ENCODE measurements at places on chromosomes 2 and 18. TPM values are rescaled to one million over a fixed set of nuclear protein-coding genes. Genes with fewer than 3 reads are reported as not detected.

DNA sequence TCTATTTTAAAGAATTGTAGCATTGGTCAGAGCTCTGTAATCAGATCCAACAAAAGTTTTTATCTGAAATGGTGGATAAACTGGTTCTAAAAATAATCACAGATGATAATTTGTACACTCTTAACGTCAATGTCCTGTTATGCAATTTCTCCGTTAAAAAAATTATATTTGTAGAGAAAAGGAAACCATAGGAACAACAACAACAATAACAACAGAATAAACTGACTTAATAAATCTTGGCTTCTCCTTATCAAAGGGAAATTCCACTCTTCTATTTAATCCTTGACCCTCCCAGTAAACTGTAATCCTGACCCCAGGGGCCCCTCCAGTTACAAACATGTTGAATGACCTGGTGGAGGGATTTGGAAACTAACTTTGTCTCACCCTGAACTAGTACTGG lies 78.6 kb upstream of the ZFP36L2 start:
- peak; percentile 58 for DNase-seq

DNA sequence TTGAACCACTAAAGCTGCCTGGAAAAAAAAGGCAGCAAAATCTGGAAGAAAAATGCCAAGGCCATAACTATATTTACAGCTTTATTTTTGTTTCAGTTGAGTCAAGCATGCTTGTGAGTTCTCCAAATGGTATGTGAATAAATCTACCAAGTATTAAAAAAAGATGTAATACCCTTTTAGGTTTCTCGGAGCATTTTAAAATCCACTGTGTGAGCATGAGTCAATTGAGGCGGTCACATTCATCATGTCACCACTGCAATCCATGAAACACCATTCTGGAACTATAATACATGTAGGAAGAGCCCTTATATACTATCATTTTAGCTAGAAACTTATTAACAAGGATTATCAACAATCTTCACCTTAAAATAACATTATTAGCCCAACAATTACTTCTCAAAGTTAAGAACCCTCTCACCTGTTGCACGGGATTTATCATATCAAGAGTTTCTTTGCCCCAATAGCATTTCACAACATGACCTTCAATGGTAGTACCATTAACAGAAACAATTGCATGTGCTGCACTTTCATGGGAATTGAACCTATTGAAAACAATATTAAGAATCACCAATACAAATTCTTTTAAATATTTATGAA lies 24.2 kb upstream of the C2orf42 start:
- no peak for DNase-seq

GRCh38 chr2:212626371-212626918 lies 87.8 kb upstream of the ERBB4 start:
- DNase-seq = no peak

GRCh38 chr2:224841910-224842309 lies 125.7 kb upstream of the CCDC195 start:
- DNase-seq = no peak

- peak; percentile 94 for DNase-seq
Measured at GRCh38 chr2:69309351-69310110, 77.5 kb downstream of the GFPT1 start.

DNA sequence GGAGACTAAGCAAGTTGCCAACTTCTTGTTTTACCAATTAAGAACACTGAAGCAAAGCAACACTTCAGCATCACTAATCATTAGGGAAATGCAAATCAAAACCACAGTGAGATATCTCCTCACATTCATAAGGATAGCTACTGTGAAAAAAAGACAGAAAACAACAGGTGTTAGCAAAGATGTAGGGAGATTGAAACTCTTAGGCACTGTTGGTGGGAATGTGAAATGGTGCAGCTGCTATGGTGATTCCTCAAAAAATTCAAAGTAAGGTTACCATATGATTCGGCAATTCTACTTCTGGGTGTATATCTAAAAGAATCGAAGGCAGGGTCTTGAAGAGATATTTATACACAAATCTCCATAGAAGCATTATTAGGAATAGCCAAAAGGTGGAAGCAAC lies 8.6 kb upstream of the PRKD3 start:
- DNase-seq = no peak

DNA sequence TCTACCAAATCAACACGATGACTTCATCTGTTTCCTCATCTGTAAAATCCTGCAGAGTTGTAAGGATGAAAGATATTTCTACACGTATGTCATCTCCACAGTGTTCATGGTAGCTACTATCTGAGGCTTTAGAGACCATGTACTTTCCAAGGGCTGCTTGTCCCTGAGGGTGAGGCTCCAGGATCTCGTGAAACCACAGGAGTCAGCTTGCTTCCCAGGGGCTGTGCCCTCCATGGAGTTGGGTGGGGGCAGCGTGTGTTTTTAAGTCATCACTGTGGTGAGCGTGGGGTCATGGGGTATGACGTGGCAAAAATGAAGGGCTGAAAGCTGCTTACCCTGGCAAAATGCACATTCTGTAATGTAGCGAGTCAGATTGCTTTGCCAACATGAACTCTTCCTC lies 81.6 kb downstream of the ASAP2 start:
- DNase-seq = no peak

GRCh38 chr2:230872151-230872967 lies 7.6 kb downstream of the ITM2C start:
- DNase-seq = no peak

DNA sequence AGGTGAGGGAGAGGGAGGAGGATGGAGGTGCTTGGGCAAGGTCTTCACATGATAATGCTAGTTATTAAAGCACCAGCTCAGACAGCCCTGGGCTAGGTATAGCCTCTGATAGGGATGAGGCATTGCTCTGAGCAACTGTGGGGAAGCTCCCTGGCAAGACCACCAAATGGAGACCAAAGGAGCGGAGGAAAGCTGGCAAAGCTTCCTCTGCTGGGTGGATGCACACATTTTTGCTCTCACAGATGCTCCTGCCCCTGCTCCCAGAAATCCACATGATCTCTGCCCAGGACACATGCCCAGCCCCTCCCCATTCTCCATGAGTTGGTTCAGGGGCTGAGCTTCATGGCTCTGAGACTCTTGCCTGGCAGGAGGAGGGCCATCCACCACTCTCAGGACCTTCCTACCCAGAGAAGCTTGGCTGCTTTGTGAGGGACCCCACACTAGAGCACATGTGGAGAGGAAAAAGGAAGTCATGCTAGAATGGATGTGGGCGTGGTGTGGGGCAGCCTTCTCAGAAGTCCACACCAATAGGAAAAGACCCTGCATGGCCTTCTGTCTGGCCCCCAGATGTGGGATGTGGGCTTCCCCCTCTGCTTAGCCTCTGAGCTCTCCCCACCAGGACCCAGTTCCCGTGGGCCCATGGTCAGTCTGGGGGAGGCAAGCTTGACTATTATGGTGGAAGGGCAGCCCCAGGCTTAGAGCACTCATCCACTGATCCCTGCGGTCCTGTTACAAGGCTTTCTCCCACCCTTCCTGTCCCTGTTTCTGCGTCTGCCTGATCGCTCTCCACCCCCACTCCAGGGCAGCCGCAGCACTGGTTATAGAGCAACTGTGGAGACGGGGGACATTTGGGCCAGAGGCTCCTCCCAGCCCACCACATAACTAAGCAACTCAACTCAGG lies 10.5 kb upstream of the CYP26B1 start:
- DNase-seq = no peak

GRCh38 chr18:79897940-79898625 lies 53.4 kb downstream of the SLC66A2 start:
- DNase-seq = no peak

- no peak for DNase-seq
Measured at GRCh38 chr2:54801352-54801751, 77.9 kb downstream of the EML6 start.

GRCh38 chr2:12719400-12720277 lies 2.9 kb downstream of the TRIB2 start:
- DNase-seq = no peak

DNA sequence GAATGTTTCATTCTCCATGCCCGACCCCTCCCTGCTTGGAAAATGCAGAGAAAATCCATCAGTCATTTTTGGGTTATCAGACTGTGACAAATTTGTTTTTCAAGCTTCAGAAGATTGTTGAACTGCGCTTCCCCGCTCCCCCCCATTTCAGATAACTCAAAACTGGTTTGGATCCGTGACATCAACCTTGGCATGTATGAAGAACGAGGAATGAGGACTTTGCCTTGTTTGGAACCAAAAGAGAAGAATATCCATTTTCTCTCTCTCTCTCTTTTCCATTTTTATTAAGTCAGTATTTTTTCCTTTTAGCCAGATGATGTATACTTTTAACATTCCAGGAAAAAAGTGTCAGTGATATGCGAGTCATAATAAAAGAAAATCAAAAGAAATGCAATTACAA lies 171.6 kb downstream of the BCL2 start:
- no peak for DNase-seq

- DNase-seq = no peak
Measured at GRCh38 chr2:79971807-79972206, 332.7 kb downstream of the LRRTM1 start.

- no peak for DNase-seq
Measured at GRCh38 chr2:42101206-42102023, 53.6 kb downstream of the PKDCC start.

- no peak for DNase-seq
Measured at GRCh38 chr2:157835425-157835824, 40.7 kb downstream of the ACVR1 start.

- no peak for DNase-seq
Measured at GRCh38 chr18:7855028-7855427, 287.9 kb downstream of the PTPRM start.

GRCh38 chr2:46430413-46430812 lies 49.0 kb upstream of the TMEM247 start:
- no peak for DNase-seq

GRCh38 chr2:68726100-68726499 lies 8.5 kb upstream of the ARHGAP25 start:
- no peak for DNase-seq

GRCh38 chr2:172373076-172373475 lies 54.3 kb upstream of the ITGA6 start:
- DNase-seq = no peak

- DNase-seq = no peak
Measured at GRCh38 chr2:42771546-42772153, 7.7 kb upstream of the OXER1 start.

DNA sequence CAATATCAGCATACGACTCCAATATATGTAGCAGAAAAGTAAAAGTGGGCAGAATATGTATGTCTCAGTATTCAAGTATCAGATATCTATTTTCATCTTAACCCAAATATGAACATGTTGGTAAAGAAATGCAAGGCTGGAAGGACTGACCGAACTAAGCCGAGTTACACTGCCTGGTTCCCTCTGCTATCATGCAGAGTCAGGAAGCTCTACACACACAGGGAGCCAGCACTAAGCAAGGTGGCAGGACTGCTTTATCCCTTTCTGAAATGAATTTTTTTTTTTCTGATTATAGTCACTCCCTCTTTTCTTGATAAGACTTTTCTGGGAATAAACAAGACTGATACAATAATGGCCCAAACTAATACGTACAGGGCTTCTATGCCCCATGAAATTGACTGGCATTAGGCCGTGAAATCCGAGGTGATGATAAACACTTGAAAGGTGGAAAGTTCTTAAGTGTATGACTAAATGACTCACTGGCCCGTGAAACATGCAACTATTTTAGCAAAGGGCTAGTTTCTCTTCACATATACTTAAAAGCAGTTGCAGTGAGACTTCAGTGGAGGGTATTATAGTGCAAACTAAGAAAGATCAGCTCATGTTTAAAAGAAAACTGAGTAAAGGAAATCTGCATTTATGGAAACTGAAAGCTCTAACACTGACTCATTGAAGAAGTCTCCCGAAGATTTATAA lies 14.9 kb downstream of the DPP4 start:
- no peak for DNase-seq

DNA sequence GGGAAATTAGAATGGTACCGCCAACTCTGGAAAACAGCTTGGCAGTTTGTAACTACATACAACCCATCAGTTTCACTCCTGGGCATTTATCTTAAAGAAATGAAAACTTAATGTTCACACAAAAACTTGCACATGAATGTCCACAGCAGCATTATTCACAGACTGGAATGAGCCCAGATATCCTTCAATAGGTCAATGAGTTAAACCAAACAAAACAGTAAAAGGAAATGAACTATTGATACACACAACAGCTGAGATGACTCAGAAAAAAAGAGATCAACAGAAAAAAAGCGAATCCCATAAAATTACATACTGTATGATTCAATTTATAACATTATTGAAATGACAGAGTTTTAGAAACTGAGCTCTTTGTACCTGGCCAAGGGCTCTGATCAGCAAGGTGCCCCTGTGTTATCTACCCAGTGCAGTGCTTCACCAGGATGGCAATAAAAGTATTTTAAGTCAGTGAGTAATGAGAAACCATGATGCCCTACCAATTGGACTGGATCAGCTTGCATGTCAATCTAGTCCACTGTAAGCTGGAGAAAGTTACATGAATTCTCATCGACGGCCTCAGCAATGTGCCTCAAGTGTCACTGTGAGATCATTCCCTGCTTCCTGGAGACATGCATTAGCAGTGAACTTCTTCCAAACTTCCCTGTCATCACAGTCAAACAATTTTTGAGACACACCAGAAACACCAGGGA lies 21.9 kb downstream of the TMEM237 start:
- DNase-seq = no peak

DNA sequence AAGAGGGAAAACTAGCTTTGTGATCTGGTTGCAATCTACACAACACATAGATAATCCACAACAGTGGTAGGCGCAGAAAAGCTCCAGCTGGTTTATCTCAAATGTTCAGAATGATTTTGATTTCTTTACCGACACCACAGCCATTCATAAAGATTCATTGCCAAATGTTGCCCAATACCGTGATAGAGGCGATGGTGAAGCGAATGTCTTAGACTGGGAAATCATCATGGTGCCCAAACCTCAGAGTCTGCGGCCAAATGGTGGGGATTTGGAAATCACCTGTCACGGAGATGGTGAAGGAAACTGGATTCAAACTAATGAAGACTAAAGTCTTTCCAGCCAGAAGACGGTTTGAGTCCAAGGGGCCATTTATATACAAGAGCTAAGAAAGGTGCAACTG lies 48.5 kb upstream of the CCDC150 start:
- DNase-seq = no peak

GRCh38 chr2:238567067-238567855 lies 140.5 kb downstream of the ASB1 start:
- no peak for DNase-seq

GRB14 gene
- polyA plus RNA-seq = 6.6 TPM

TBR1 gene
- not detected for polyA plus RNA-seq

CHRNG gene
- polyA plus RNA-seq = 143 TPM

C2orf80 gene
- not detected for polyA plus RNA-seq

MIB1 gene
- 45.6 TPM for polyA plus RNA-seq

CPLX4 gene
- not detected for polyA plus RNA-seq

VWA3B gene
- 2.3 TPM for polyA plus RNA-seq

LIMS4 gene
- 2.3 TPM for polyA plus RNA-seq
